ENCODE measurements at places on chromosomes 1 and 21. TPM values are rescaled to one million over a fixed set of nuclear protein-coding genes. Genes with fewer than 3 reads are reported as not detected.

The CAPN8 gene
- total RNA-seq = 16.4 TPM

DNA sequence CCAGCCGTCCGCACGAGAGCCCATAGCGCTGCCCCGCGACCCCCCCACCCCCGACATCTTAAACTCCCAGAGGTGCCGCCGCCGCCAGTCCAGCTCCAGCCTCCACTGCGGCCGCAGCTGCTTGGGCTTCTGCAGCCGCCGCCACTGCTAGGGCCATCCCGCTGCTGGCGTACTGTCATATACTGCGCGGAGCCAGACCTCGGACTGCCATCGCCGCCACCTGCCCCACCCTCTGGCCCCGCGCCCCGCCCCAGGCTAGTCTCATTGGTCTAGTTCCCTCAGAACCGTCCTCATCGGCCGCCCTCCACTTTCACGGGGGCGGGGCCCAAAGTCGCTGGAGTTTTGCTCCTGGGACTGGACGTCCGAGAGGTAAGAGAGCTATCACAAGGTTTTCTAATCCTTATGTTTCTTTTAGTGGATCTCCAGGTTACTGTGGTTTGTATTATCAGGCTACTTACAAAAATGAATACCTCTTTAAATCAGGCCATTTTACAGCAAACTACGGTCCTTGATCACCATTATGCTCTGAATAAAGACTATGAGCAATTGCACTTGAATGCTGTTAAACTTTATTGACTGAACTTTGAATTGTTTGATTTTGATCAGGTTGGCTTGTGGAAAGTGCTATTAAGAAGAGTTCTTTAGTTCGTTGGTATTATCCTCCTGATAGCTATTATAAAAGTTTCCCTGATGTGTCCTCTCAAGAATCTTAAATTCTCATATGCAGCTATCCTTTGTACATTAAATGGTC is 2.8 kb upstream of the CD1D start:
- DNase-seq = peak; percentile 8

DNA sequence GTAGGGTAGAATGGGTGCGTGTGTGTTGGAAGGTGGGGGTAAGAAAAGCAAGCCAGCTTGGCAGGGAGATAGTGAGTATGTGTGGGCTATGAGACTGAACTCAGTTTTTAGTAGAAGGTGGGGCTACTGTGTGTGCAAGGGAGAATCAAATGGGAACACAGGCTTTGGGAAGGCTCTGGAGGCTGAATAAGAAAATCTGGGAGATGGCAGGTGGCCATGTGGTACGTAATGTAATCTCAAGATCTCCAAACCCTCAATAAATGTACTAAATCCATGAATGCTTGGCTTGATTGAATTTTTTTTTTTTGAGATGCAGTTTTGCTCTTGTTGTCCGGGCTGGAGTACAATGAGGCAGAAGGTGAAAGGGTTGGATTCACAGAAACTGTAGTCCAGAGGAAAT is 3.5 kb upstream of the ZSCAN20 start:
- DNase-seq = peak; percentile 70

The TMEM269 gene
- 0.10 TPM for total RNA-seq

The CYP4A11 gene
- not detected for total RNA-seq

DNA sequence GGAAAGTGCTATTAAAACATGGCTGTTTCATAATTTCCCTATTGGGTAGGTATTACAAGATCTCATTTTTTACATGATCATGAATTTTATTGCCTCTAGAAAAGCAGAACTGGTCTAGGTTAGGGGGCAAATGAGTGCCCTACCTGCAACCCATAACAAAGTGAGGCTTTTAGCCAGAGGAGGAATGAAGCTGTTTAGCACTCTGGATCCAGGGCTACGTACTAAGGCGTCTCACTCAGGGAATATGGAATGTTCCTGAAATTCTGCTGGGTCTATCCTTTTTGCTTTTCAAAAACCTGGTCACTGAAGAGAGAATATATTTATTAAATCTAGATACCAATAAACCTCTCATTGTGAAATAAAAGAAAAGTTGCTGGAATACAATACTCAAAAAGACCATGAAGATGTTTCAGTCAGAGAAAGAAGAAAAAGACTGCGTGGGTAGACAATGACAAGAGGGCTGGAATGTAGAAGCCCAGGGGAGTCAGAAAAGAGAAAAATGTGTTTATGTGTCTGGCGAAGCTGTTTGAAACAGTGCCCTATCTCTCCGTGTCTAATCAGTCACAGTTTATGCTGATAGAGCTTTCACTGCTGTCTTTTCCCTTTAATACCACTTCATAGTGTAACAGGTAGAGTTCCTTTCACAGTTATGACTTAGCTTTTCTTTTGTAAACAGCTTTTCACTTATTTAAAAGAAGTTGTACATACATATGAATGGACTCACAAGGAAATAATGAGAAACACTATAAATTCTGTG is 25.0 kb upstream of the SYDE2 start:
- peak; percentile 46 for DNase-seq

The IQCC gene
- total RNA-seq = 3.5 TPM

The CTH gene
- 2.1 TPM for total RNA-seq

DNA sequence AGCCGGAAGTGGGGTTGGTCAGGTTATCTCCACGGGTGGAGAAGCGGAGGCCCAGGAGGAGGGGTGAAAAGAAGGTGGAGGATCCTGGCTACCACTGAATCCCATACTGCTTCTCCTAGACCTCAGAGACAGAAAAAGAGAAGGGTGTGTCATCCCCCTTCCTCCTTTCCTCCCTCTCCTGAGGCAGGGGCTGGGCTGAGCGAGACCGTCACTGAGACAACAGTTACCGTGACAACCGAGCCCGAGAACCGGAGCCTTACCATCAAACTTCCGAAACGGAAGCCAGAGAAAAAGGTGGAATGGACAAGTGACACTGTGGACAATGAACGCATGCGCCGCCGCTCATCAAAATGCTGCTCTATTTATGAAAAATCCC is 42.1 kb upstream of the NBPF3 start:
- no peak for DNase-seq

DNA sequence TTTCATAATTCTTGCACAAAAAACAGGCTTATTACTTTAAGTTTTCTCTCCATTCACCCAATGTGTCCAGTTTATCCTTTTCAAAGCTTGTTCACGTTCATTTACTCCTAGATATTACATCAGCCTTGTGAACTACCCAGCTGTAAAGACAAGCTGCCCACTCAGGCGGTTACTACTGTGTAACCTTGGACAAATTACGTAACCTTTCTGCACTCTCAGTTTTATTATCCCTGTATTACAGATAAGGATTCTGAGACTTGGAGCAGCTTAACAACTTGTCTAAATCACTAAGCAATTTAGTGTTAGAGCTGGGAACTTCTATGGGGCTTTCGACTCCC is 20.5 kb upstream of the LPAR3 start:
- DNase-seq = no peak

DNA sequence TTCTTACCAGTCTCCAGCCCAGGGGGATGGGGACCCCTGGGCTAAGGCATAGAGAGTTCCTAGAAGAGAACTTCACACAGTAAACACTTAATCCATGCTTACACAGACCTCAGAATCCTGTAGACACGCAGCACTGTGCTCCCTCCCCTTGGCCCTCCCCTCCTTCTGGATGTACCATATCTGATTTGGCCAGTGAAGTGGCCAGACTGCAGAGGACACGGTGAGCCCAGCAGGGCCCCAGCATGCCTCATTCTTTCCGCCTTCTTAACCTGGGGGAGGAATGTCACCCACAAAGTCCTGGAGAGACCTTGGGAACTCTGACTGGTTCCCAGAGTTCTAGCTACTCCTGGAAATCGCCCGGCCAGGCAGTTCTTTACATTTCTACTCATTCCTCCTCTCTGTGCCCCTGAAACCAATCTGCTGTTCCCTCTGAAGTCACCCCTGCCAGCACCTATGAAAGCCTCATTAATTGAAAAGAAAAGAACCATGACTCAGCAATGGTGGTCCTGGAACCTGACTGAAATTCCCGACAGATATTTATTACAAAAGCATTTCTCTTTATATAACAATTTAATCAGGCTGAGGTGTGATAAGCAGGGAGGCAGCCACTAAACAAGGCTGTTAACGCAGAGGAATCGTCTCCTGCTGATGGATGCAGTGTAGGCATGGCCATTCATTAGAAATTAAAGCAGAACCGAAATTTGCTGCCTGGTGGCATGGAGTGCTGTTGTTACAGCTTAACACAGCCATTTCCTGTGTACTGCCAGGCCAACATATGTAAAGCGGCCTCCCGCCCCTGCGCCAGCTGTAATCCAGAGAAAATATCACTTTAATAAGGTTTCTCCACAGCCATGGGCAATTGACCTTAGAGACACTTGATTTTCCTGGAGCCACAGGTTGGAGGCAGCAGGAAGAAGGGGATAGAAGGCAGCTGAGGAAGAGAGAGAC is 74.6 kb upstream of the KCND3 start:
- no peak for DNase-seq

DNA sequence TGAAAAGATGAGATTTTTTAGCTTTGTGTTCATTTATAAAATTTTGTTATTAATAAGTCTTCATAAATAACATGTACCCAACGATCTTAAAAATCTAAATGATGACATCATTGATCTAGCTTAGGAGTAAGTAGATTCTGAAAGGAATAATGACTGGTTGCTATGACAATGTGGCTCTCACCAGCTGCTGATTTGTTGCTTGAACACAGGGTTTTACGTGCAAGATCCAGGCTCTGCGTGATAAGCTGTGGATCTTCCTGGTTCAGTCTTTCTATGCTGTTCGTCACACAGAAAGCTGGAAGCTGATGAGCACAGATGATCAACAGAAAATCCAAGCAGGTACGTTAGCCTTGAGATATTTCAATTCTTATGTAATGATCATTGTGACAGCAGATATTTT is 49.1 kb upstream of the C1orf146 start:
- no peak for DNase-seq

GRCh38 chr1:203133970-203134725 is 6.6 kb downstream of the ADORA1 start:
- no peak for DNase-seq

GRCh38 chr21:43814215-43815106 is 25.1 kb downstream of the RRP1 start:
- DNase-seq = no peak

DNA sequence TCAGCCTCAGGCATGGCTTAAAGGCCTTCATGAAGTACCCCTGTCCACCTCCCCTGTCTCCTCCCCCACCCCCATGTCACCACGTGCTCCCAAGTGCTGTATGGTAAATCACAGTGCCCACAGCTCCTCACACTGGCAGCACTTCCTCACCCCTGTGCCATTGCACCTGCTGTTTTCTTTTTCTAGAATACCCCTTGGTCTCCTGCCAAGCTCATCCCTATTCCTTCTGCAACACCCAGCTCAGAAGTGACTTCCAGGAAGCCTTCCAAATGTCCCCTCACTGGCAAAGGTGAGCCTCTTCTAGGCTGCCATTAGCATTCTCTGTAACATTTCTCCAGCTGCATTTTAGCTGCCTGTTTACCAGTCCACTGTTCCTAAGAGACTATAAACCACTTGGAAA is 9.4 kb downstream of the AKNAD1 start:
- no peak for DNase-seq

DNA sequence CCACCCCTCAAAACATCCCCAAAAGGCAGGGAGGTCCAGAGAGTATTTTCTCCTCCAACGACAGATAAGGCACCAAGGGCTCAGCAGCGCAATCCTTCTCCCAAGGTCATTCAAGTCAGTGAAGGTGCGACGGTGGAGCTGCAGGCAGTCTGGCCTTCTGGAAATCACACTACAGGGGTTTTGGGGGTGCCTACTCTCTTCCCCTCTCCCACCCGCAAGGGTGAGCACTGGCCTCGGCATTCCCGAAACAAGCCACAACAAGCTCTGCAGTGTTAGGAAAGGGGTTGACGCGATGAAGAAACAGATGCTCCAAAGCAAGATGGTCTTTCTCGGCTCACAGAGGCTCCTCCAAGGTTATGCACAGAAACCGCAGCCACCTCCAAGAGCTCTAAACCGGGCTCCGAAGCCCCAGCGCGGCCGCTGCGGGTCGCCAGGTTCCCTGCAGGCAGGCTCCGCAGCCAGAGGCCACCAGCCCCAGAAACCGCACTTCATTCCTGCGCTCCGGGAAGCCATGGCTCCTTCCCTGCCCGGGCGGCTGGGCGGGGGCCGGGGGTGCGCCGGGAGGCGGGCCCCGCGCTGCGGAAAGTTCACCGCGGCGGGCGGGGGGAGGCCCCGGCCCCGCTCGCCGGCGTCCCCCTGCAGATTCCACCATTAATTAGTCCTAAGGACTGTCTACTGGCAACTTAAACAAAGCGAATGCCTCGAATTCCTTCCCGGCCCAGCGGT is 1.1 kb downstream of the LUZP1 start:
- peak; percentile 30 for DNase-seq

The MR1 gene
- total RNA-seq = 9.6 TPM

The BEND5 gene
- 12.5 TPM for total RNA-seq

DNA sequence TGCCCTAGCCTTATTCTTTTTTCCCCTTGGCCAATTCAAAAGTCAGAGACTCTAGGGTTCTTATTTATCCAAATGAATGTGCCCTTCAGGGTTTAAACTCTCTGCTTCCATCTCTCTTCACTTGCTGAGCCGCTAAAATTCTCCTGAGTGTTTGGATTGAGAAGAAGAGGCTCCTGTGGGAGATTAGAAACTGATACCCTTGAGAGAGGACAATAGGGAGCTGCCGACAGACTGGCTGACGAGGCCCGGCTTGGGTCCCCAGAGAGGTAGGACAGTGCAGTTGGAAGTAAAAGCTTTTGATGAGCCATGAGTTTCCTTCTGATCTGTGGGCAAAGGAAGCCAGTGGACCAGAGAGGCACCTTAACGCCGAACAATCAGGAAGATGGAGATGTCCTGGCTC is 41.3 kb upstream of the UBE2U start:
- DNase-seq = no peak

The BSND gene
- total RNA-seq = not detected

DNA sequence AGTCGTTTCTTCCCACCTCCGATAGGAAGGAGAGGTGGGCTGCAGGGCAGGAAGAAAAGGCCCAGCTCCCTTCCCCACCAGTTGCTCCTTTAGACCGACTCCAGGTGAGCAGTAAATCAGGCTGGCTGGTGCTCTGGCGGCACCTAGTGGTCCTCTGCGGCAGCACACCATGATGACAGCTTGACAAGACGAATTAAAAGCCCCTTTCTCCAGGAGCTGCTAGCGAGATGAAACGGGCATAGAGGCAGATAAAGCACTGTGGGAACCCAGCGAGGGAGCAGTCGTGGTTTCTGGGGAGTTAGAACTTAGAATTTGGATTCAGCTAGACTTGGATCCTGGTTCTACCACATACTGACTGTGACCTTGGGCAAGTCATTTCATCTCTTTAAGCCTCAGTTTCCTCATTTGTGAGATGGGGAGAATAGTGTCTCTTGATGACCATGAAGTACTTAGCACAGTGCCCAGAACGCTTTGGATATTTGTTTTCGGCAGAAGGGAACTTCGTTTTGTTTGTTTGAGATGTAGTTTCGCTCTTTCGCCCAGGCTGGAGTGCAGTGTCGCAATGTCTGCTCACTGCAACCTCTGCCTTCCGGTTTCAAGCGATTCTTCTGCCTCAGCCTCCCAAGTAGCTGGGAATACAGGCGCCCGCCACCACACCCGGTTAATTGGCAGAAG is 21.8 kb upstream of the COL9A2 start:
- DNase-seq = peak; percentile 17

DNA sequence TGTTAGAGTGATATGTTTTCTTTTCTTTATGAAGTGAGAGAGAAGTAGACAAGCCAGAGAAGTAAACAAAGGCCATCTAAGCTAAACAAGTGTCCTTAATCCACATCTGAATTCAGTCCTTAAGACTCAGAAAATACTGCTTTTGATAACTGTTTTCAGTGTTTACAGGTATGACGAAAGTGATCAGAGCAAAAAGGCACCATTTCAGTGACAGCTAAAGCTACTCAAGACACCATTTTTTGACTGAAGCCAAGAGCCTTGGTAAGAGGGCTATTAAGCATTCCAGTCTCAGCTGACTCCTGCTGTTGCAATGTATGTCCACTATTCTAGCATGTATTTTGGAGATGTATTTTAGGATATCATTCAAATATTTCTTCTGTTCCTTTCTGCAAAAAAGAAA is 4.1 kb downstream of the KMO start:
- no peak for DNase-seq

The SPRR1B gene
- total RNA-seq = 22.3 TPM
